ENCODE measurements at places on chromosomes 3 and 15.

- DNase-seq: no peak
These were observed 7.5 kb downstream of the RNF111 start for GRCh38 chr15:58994906-58995453.

GRCh38 chr3:99713440-99713839 lies 75.0 kb downstream of the COL8A1 start:
- no peak for DNase-seq

DNA sequence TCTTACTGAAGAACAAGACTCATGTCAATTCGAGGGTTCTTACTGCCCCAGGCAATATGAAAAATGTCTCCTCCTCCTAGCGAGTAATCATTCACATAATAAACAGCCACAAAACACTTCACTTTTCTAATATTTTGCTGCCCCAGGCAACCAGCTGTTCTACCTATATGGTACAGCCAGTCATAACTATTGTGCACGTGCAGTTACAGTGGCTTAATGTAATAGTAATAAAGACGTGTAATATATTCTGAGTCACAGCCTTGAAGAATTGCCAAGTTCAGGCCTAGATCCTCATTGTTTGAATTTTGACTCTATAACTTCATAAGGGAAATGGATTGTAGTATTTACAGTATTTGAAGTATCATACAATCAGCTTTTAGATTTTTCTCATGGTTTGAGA lies 1250.0 kb upstream of the GBE1 start:
- DNase-seq: no peak

- DNase-seq: no peak
These were observed 244.7 kb upstream of the ZPLD1 start for GRCh38 chr3:102189956-102190723.

DNA sequence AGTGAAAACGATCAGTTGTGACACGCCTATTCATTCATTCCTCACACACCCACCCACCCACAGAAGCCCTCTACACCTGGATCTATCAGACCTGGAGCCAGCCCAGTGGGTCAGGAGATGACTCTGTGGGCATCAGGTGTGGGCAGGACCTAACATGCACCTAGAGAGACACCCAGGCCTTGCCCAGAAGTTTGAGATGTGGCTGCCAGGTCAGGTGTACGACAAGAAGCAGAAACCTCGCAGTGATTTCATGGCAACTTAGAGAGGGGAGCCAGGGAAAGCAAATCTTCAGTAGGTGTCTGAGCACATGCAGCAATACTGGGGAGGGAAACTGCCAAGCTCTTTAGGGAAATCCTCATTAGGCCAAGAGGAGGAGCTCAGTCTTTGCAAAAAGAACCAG lies 264.7 kb upstream of the ROPN1 start:
- no peak for DNase-seq

DNA sequence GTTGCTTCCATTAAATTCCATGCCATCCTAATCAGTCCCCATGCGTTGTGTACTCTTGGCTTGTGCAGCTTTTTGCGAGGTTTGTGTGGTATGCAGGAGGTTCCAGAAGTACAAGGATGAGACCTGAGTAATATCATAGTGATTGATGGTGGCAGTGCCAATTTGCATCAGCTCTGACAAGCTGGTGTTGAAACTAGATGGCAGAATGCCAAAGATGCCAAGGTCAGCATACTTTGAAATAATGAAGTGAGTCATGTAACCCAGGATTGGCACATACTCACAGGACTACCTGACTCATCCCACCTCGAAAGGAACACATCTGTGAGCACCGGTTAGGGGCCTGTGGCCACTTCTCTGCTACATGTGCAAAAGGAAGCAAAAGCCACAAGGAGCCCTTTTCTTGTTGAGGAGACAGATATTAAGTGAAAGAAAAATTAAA lies 14.3 kb downstream of the KAT2B start:
- peak; percentile 83 for DNase-seq

DNA sequence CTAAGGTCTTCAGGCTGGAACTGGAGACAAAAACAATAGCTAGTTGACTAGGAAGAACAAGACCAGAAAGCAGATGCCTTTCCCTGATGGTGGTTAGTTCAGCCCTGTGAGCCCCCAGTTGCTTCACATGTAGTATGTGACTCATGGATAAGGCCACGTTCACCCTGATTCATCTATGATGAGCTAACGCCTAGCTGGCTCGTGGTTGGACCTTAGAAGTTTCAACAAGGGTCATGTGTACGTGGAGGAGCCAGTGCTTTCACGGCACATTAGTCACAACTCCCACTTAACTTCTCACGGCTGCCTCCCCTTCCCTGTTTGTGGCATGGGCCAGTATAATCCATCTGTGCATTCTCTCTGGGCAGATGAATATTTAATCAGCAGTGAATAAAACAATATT lies 20.6 kb downstream of the COL8A1 start:
- DNase-seq: no peak

DNA sequence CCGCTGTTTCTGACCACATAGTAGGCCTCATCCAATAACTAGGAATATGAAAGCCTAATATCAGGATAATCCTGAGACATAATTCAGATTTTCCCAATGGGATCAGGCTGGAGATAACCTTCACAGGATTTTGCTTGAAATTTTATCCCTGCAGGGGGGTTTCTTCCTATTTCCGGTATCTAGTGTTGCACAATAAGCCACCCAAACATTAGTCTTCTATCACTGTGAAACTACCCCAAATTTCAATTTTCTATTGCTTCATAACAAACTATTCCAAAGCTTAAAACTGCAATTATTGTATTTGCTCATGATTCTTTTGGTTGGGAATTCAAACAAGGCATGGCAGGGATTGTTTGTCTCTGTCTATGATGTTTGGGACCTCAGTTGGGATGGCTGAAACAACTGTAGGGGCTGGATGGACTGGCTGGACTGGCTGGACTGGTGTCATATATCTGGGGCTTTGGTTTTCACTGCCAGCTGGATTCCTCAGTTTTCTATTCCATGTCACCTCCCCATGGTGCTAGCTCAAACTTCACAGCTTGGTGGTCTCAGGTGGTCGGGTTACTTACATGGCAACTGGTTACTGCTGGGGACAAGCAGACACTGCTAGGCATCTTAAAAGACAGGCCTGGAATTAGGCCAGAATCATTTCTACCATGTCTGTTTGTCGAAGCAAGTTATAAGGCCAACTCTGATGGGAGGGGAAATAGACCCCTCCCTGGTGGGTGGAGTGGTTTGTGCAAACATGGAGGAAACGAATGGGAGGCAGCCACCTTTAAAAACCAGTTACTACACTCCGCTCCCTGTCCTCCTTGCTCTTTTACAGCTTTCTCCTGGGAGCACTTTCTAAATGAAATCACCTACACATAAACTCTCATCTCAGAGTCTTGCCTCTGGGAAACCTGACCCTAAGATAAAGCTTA lies 88.2 kb upstream of the STT3B start:
- no peak for DNase-seq

GRCh38 chr15:69135499-69135898 lies 24.9 kb upstream of the GLCE start:
- DNase-seq: no peak

- DNase-seq: no peak
These were observed 140.3 kb downstream of the GABRG3 start for GRCh38 chr15:27111323-27111722.

DNA sequence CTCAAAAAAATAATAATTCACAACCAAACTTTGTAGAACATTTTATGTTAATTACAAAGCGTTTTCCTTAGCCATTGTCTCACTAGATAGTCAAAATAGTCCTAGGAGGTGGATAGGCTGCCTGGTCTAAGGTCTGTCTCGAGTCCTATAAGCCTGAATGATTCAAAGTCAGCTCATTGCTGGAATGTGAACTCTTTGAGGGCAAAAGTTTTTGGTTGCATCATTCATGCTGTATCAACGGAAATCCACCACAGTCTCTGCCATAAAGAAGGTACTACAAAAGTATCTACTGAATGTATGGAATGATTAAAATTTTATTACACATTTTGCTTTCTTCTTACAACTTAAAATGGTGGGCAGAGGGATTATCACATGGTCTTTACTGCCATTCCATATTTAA lies 387.3 kb upstream of the RARB start:
- no peak for DNase-seq

DNA sequence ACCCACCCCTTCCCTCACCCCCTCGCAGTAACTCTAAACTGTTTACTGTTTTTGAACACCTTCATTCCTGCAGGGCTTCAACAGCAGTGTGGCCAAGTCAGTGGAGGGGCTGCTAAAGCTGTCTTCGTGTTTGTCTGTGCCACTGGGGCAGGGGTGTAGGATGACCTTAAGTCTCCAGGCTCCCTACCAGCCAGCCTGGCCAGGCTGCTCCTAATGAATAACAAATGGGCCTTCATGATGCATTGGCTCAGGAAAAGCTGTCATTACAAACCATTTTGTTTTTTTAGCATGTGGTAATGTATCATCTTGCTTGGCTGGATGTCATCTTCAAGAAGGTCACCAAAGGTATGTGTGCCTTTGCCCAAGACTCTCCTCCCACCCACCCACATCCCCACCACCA lies 372.2 kb upstream of the WNT5A start:
- no peak for DNase-seq

GRCh38 chr3:120524171-120524923 lies 71.8 kb upstream of the NDUFB4 start:
- DNase-seq: no peak

- DNase-seq: no peak
These were observed 5.7 kb downstream of the OSBPL11 start for GRCh38 chr3:125589547-125590122.

- DNase-seq: no peak
These were observed 29.5 kb downstream of the EHD4 start for GRCh38 chr15:41942886-41943285.

GRCh38 chr15:59299929-59300617 lies 72.6 kb downstream of the MYO1E start:
- DNase-seq: peak; percentile 75

GRCh38 chr3:42375121-42375800 lies 35.1 kb downstream of the LYZL4 start:
- DNase-seq: no peak

DNA sequence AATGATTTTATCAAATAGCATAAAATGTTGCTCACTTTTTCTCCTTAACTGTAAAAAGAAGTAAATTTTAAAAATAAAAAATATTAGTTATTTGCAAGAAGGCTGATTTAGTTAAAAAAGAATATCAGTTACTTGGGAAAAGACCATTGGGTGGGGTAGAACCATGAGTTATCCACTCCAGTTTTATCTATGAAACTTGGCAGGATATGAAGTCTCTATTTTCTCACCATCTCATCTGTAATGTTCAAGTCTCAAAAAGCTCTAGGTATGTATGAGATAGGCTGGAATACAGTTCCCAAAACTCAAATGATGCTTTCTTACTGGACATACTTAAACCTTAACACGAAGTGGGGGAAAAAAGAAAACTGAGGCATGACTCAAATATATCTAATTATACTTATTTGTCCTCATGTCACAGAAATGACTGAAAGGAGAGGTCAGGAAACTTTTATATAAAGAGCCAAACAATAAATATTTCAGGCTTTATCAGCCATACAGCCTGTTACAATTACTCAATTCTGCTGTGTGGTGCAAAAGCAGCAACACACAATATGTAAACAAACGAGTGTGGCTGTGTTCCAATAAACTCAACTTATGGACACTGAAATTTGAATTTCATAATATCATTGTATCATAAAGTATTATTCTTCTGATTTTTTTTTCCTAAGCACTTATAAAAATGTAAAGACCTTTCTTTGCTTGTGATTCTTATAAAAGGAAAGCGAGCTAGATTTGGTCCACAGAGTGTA lies 131.8 kb downstream of the TBL1XR1 start:
- no peak for DNase-seq

- no peak for DNase-seq
These were observed 41.9 kb upstream of the MITF start for GRCh38 chr3:69697381-69697780.

DNA sequence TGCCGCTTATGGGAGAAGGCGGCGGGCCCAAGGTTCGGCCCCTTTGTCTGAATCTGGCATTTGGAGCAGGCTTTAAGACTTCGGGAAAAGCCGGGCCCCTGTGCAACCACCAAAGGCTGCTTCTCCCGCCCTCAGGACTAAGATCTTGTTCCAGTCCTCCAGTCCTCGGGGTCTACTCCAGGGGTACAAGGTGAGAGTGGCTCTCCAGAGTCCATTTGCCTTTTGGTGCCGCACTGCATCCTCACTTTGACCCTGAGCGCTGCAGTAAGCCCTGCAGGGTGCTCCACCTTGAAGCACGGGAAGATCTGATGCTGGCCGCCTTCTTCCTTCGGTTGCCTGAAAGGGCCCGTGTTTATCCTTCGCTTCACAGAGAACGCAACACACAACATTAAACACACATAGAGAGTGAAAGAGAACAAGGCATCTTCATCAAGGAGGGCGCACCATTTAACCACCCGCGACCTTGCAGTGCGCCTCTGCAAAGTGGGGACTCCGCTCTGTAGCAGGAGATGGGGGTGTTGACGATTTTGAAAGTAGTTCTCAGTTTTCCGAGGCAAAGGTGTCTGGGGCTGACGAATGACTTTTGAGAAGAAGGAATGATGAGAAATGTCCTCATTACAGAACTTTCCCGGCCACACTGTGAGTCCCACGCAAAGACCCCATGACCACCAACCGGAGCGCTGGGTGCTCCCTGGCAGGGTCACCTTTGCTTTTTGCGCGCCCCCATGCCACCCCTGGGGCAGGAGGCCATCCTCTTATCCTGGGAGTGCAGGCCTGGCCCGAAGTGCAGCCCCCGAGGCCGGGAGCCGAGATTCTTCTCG lies 1.0 kb downstream of the PIGZ start:
- DNase-seq: no peak

- no peak for DNase-seq
These were observed 135.9 kb downstream of the TBL1XR1 start for GRCh38 chr3:177061369-177061768.

- DNase-seq: no peak
These were observed 109.7 kb downstream of the LRRK1 start for GRCh38 chr15:101028772-101029438.

- DNase-seq: no peak
These were observed 14.2 kb upstream of the CAND2 start for GRCh38 chr3:12782172-12782815.

DNA sequence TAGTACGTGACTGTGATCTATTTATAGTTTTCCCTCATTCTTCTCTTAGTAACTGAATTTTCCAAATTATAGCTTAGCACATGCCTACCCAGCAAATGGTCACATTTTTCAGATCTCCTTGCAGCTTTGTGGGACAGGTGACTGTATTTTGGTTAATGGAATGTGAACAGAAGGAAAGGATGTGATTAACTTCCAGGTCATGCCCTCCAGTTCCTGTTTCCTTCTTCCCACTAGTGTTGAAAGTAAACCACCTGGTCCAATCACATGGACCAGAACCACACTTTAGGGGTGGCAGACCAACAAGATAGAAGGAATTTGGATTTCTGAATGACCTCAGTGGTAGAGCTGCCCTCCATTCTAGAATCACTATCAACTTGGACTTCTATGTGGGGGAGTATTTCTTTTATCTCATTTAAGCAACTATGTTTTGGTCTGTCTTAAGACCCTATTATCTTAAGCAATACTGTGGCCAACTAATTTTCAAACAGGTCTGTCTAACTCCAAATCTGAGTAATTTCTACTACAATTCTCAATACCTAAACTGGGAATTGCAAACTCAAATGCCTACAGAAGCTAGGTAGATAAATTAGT lies 76.0 kb upstream of the TSC22D2 start:
- DNase-seq: no peak

GRCh38 chr3:58157700-58158099 lies 53.1 kb downstream of the DNASE1L3 start:
- DNase-seq: no peak
